ENCODE measurements at places on chromosomes 5 and 9. TPM values are rescaled to one million over a fixed set of nuclear protein-coding genes. Genes with fewer than 3 reads are reported as not detected.

- no peak for DNase-seq
Observed at GRCh38 chr5:8410618-8411017, 541.7 kb downstream of the MTRR start.

- DNase-seq, result no peak
Observed at GRCh38 chr9:112755016-112755427, 4.5 kb downstream of the SNX30 start.

CDX1 gene
- polyA plus RNA-seq, result 0.39 TPM

ZNF883 gene
- polyA plus RNA-seq, result 1.3 TPM

FGFR4 gene
- 0.12 TPM for polyA plus RNA-seq

TMEM171 gene
- polyA plus RNA-seq, result 5.3 TPM

DMRTA1 gene
- not detected for polyA plus RNA-seq
